ACHN (cell line): ENCODE measurements at places on chromosomes 1 and 21.

DNA sequence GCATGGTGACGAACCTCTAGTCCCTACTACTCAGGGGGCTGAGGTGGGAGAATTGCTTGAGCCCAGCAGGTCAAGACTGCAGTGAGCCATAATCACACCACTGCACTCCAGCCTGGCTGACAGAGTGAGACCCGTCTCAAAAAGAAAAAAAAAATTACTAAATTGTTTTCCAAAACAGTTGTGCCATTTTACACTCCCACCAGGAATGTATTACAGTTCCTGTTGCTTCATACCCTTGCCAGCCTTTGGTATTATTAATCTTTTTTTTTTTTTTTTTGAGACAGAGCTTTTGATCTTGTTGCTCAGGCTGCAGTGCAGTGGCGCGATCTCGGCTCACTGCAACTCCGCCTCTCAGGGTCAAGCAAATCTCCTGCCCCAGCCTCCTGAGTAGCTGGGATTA lies 55.9 kb downstream of the RPS6KA1 start:
- no peak for DNase-seq

DNA sequence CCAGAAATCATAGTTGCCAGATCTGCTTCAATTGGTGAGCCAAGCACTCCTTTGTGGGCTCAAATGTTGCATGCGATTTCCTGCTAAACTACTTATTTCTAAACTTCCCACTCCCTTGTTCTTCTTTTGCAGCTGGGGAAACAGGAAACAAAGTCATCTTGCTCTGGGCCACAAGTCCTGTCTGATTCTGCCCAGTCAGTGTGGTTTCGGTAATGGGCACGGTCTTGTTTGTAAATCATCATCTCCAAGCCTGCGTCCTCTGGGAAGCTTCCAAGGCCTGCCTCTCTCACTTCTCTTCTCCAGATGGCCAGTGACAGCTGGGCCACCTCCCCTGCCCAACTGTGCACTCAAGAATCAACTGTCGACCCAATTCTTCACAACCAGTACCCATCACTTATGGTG lies 4.4 kb downstream of the S100A8 start:
- no peak for DNase-seq

DNA sequence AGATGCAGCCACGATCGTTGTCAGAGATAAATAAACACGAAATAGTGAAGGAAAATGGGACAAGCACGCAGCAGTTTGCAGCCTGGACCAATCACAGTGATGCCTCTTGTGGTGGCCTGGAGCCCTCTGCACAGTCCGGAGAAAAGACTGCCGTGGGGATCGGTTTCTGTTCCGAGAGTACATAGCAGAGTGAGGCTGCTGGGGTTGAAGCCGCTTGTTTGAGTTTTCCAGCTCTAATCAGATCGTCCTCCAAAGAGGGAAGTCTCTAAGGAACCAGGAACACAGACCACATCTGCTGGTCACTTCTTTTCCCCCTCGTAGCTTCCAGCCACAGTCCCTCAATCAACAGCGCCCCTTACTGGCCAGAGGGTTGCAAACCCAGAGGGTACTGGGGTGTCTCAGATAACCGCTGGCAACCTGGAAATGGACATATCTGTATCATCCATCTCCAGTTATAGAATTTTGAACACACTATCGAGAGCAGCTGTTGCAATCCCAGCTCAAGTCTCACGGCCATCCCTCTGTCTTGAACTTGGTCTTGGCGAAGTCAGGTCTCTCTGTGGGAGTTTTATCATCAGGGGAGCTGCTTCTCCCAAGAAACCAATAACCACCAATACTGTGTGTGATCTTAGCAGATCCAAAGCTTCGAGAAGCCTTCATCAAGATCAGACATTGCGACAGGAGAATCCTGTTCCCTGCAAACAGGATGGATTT lies 57.4 kb downstream of the OLIG1 start:
- peak; percentile 70 for DNase-seq

GRCh38 chr1:115057661-115058254 lies 28.1 kb downstream of the TSHB start:
- no peak for DNase-seq

DNA sequence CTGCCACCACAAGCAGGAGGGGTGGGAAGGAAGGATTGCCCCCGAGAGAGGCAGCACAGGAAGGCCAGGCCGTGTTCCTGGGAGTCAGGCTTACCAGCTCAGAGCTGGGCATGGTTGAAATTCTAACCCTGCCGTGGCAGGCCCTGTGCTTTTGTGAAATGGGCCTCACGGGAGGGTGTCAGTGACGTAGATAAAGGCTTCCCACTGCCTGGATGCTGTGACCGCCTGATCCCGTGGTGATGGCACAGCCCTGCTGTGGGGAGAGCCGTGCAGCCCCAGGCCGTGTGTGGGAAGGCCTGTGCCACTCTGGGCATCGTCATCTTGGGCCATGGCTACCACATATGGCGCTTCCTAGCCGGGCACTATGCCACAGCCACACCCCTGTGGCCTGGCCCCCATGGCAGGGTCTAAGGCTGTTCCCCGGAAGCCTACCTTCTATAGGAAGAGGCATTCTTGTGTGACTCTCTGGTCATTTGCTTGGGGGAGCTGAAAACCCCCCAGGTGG lies 161.3 kb downstream of the PCBP3 start:
- no peak for DNase-seq

DNA sequence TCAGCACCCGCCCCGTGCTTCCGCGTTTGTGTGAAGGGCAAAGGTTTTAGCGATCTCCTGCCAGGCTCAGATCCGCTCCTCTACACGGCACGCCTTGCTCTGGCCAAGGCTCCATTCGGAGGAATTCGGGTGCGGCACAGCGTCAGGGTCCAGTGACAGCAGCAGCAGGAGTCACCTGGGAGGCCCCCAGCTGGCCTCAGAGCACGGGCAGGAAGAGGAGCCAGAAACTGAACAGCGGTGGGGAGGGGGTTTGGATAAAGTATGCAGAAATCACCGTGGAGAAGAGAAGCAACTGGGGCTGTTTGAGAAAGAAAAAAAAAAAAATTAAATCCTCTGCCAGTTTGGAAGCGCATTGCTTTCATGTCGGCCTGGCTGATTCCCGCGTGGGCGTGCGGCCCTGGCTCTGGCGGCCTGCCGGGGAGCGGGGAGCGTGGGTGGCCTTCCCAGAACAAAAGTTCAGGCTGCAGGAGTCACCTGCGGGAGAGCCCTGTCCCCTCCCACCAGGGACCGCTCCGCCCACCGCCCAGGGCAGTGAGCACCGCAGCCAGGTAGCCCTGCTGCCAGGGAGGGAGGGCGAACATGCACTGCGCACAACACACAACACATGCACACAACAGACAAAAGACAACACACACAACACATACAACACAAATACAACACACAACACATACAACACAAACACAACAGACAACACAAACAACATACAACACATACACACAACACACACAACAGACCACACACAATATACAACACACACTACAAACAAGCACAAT lies 107.6 kb downstream of the ETS2 start:
- peak; percentile 32 for DNase-seq

DNA sequence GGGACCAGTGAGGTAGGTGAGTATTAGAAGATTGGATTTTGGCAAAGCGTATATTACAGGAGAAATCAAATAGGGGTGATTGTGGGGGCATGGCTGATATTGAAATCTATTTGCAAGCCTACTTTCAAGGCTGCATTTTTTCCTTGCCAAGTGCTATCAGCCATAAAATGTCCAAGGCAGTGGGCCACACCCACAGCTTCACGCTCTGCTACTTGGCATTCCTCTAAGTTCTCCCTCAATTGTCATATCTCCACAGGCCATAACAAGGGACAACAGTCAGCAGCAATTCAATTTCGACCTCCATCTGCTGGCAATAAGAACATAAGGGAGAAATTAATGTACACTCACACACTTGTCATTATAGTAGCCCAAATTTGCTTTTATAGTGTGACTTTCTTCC lies 667.1 kb upstream of the PKN2 start:
- DNase-seq = no peak

- no peak for DNase-seq
These were observed 138.3 kb upstream of the SNX7 start for GRCh38 chr1:98523256-98523655.

GRCh38 chr1:16984717-16985116 lies 4.3 kb upstream of the MFAP2 start:
- DNase-seq = no peak

GRCh38 chr1:185365951-185366350 lies 48.9 kb upstream of the IVNS1ABP start:
- DNase-seq = no peak

DNA sequence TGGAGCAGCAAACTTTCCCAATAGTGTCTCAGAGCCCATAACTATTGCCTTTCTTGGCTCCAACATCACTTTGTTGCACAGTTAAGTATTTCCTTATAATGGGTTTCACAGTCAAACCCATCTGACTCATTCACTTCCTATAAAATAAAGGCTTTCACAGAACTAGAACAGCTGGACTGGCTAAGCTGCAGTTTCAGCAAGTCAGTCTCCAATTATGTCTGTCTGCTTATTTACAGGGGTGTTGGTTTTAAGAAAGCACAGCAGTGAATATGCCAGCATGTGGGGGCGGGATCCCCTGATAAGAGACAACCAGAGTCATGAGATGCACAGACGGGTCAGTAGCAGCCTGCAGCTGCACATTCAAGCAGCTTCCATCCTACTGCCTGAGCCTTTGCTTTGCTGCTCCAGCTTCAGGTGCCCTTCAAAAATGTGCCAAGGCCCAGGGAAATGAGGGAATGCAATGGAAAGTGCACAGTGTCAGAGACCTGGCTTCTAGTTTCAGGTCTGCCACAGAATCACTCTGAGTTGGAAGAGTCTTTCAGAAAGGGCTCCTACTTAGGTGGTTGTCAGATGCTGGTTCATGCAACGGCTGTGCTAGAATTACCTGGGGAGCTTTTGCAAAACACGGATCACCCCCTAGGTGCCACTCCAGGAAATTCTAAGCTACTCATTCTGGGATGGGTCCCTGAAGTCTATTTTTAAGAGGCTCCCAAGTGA lies 24.8 kb downstream of the RNF19B start:
- DNase-seq = no peak

DNA sequence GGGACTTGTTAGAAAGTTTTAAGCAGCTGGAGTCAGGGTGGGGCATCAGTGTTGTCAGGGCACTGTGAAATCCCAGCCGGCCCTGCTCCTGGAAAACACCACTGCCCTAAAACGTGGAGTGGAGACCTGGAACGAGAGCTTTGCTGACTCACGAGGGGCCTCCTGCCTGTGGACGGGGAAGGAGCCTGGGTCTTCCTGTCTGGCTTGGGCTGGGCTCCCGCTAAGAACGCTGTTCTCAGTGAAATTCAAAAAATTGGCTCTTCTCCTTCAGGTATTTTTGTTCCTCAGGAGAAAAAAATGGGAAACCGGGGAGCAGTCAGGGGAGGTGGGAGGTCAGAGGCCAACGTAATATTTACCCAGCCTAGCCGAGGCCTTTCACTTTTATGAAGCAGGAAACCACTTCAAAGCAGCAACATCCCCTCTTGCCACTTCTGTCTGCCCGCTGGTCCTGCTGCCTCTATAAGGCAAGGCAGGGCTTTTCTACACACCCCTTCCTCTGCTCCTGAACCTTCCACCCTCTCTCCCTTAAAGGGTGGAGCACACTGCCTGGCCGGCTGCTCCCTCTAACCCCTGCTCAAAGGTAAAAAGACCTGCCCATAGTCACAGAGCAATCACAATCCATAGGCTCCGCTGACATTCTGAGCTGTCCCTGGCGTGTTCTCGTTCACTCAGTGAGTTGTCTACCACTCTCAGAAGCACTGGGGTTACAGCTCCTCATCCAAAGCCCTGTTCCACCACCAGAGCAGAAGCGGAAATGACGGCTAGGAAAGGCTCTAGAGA lies 8.0 kb downstream of the PLXNA2 start:
- no peak for DNase-seq

DNA sequence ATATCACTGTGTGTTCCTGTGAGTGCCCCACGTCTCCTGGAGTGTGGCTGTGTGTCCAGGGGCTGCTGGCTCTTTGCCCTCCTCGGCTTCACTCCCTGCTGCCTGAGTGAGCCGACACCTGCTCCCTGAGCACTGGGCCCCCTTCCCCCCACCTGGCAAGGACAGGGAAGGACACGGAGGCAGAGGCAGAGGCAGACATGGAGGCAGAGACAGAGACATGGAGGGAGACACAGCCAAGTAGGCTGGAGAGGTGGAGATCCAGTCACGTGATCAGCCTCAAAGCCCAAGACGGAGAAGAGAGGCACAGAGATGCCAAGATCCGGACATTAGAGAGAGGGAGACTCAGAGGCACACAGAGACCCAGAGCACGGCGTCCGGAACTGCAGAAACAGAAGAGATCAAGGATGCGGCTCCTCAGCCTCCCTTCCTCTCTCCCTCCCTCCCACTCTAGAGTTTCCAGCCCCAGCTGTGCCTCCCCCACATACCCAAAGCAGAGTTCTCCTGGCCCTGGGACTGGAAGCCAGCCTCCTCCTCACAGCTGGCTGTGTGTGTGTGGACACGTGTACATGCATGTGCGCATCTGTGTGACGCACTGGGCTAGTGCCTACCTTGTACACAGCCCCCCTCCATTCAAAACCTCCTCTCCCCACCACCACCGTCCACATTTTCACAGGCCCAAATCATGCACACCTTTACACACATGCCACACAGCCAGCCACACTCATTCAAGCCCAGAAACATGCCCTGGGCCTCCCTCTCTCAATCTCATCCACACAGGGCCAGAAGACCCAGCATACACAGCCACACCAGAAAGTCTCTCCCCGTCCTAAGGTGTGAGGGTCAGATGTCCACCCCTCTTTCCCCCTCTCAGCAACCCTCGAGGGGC lies 39.1 kb upstream of the WASF2 start:
- DNase-seq = no peak

DNA sequence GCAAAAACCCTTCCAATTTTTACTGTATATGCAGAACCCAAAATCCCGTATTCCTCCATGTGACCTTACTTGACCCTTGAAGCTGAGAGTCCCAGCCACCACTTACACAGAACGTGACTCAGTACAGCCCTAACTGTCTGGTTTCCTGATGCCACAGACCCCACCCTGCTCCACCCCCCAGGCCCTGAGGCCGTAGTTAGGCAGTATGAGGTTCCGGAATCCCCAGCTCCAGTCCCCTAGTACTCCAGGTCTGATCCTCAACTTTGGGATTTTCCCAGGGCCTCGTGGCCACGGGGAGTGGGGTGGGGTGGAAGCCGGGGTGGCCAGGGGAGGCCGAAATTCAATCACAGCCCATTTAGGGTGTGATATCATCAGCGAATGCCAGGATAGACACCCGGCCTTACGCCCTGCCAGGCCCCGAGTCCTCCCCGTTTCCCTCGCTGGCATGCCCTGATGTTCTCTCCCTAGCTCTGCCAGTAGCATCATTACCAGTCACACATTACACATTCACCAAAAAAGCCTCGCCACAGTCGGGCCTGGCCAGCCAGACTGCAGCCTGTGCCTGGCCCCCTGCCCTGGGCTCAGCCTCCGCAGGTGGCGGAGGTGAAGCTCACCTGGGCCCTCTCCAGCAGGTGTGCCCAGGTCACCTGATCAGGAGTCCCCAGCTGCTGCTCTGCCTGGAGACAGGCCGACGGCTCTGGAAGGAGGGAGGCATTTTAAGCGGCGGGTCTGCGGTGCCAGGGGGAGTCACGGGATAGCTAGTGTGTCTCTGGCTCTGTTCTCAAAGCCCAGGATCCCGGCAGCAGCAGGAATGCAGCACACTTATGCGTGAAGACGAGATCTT lies 70.8 kb downstream of the SCCPDH start:
- no peak for DNase-seq

GRCh38 chr1:21661886-21662285 lies 7.3 kb downstream of the RAP1GAP start:
- DNase-seq = no peak

- no peak for DNase-seq
These were observed 56.4 kb downstream of the GREM2 start for GRCh38 chr1:240555524-240555923.
